Uterus (tissue), 4 donors: ENCODE measurements at places on chromosomes 4 and X. TPM values are rescaled to one million over a fixed set of nuclear protein-coding genes. Genes with fewer than 3 reads are reported as not detected.

The AFM gene
- total RNA-seq = not detected

The GPR82 gene
- total RNA-seq = 0.29 TPM

The HSFX2 gene
- total RNA-seq = not detected

The FRMPD4 gene
- total RNA-seq = 0.06 TPM

The GSPT2 gene
- 1.8 TPM for total RNA-seq

The LIMCH1 gene
- total RNA-seq = 12.9 TPM

The PRIMPOL gene
- total RNA-seq = 33.9 TPM

The SPANXA1 gene
- total RNA-seq = not detected

The LRP2BP gene
- total RNA-seq = 3.3 TPM

The RNF150 gene
- 9.7 TPM for total RNA-seq

GRCh38 chr4:84814094-84814750, 152.3 kb downstream of the WDFY3 start:
- no peaks in the 10 kb centered on the region for H3K4me1 ChIP-seq
- DNase-seq = peak; percentile 24
- H3K27me3 ChIP-seq = no peaks in the 10 kb centered on the region
- no peak overlapping the region for H3K27ac ChIP-seq
- no peaks in the 10 kb centered on the region for H3K36me3 ChIP-seq

DNA sequence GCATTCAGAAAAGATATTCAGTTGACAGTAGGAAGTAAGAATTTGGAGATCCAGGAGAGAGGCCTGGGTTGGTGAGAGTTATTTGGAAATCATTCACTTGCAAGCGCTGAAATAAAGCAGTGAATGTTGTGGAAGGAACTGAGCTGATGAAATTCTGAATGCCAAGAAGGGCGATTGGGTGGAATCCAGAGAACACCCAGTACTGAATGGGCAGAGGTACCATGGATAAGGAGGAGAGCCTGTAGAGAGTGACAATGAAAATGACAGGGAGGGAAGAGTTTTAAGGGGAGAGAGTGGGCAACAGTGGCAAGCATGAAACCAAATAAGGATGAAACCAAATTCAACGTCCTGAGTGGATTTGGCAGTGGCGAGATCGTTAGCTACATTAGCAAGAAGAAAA, 6.7 kb upstream of the STOX2 start:
- no peak overlapping the region for H3K27ac ChIP-seq
- no peaks in the 10 kb centered on the region for H3K4me1 ChIP-seq
- no peaks in the 10 kb centered on the region for H3K27me3 ChIP-seq
- no peaks in the 10 kb centered on the region for H3K36me3 ChIP-seq

DNA sequence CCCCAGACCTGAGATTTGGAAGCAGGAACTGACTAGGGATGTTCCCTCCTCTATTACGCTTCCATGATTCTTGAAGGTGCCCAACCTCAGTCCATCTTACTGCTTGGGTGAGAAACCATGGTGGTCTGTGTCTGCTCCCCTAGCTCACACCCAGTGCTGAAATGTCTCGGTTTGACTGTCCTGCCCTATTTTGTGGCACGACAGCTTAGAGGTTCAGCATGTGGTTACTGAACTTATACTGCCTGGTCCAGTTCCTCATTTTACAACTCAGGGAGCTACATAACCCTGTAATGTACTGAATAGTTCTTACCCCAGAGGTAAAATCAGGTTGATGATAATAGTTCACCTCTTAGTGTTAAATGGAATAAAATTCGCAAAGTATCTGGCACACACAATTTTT, 203.1 kb downstream of the RBM46 start:
- DNase-seq = no peak
- no peak overlapping the region for H3K27ac ChIP-seq

GRCh38 chr4:88447371-88448095, 9.4 kb upstream of the HERC5 start:
- no peak overlapping the region for H3K27ac ChIP-seq
- no peak for DNase-seq
- H3K4me1 ChIP-seq = no peaks in the 10 kb centered on the region

DNA sequence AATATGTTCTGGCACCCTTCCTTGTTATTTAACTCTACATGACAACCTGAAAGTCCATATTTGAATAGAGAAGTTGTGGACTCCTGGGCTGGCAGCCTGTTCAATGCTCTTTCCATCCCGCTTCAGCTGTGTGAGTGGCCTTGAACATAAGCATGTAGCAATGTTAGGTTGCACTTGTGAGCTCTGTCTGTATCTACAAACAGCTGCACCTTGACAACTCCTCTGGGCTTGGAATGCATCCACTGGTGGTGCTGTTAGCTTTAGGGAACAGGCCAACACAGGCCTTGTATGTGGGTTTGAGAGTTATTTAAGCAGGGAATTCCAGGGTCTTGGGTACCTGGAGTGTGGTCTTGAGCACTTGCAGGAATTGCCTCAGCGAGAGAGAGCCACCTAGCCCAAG, 141.2 kb downstream of the DTHD1 start:
- no peaks in the 10 kb centered on the region for H3K27me3 ChIP-seq
- H3K27ac ChIP-seq = no peak overlapping the region
- no peaks in the 10 kb centered on the region for H3K36me3 ChIP-seq
- no peaks in the 10 kb centered on the region for H3K4me1 ChIP-seq
- H3K4me3 ChIP-seq = no peak overlapping the region

- no peaks in the 10 kb centered on the region for H3K27me3 ChIP-seq
- no peaks in the 10 kb centered on the region for H3K36me3 ChIP-seq
- peak overlapping the region; percentile 93 for H3K27ac ChIP-seq
- peaks cover 45% of the 10 kb centered on the region for H3K4me1 ChIP-seq
Observed at GRCh38 chr4:2261110-2261852, 628 bp downstream of the MXD4 start.

- no peak overlapping the region for H3K4me3 ChIP-seq
- H3K36me3 ChIP-seq = no peaks in the 10 kb centered on the region
- no peaks in the 10 kb centered on the region for H3K27me3 ChIP-seq
- no peak for DNase-seq
- H3K27ac ChIP-seq = no peak overlapping the region
Observed at GRCh38 chr4:184587701-184588100, 61.5 kb downstream of the CASP3 start.

DNA sequence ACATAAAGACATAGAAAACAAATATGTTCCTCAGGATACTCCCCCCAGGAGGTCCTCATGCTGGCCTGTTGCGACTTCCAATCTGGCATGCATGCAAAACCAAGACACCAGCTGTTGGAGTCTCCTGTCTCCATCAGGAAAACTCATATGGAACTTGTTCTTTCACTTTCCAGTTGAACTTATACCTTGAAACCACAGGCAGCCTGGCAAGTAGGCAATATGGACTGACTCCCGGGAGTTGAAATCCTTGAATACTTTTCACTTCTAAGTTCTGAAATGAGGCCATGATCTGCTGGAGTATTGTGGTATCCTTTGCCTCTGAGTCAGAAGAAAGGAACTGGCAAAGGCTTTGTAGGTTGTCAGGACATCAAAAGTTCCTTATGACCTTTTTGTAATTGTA, 444.2 kb downstream of the IDS start:
- no peaks in the 10 kb centered on the region for H3K4me1 ChIP-seq
- H3K27ac ChIP-seq = no peak overlapping the region
- no peak overlapping the region for H3K4me3 ChIP-seq
- no peak for DNase-seq
- no peaks in the 10 kb centered on the region for H3K27me3 ChIP-seq
- H3K36me3 ChIP-seq = no peaks in the 10 kb centered on the region

DNA sequence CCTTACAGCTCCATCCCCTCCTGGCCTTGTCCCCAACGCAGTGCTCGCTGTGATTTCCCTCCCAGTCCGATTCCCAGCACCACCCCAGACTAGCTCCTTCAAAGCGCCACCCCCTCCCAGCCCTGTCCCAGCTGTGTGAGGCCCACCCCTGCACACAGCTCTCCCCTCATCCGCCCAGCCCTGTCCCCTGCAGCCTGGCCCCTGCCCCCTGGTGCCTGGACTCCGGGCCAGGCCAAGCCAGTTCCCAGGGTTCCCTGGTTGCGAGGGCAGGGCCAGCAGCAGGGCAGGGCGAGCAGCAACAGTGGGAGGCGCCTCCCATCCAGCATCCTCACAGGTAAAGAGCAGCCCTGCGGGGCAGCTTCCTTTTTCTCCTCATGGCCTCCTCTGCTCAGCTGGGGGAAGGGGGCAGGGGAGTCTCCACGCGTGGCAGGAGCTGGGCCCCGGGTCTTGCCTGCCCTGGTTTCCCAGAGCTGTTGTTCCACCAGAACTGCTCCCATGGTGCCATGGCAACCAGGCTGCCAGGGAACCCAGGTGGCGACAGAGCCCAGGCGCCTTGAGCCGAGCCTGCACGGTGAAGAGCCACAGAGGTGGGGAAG, 24.8 kb downstream of the IQSEC2 start:
- H3K27me3 ChIP-seq = no peaks in the 10 kb centered on the region
- no peak for DNase-seq
- no peaks in the 10 kb centered on the region for H3K4me1 ChIP-seq
- no peak overlapping the region for H3K4me3 ChIP-seq
- H3K36me3 ChIP-seq = no peaks in the 10 kb centered on the region

DNA sequence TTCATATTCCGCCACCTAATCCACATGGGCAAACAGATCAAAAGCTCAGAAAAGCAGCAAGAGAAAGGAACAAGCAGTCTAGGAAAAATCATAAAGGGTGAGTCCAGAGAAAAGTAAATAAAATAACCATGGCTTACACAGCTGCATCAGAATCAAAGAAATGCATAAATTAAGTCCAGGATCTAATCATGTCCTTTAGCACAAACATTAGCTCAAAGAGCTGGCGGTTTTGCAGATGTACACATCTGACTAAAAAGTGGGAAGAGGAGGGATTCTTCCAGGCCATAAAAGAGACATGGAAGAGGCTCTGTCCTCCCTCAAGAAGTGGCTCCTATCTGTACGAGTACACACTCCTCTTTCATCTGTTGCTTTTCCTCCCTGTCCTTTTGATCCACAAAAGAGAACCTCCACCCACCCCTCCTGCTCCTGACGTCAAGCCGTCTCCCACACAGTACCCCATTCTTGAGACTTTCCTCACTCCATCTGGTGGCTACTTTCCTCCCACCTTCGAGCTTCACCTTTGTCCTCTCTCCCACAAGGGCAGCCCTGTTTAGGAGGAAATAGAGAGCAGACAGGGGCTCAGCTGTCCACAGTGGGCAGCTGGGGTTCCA, 92.5 kb downstream of the RASL11B start:
- peak overlapping the region; percentile 76 for H3K27ac ChIP-seq
- peak; percentile 54 for DNase-seq
- no peaks in the 10 kb centered on the region for H3K27me3 ChIP-seq
- H3K4me1 ChIP-seq = no peaks in the 10 kb centered on the region

GRCh38 chrX:53115550-53115874, 21.6 kb downstream of the KANTR start:
- H3K4me3 ChIP-seq = no peak overlapping the region
- peak overlapping the region; percentile 59 for H3K27ac ChIP-seq
- H3K4me1 ChIP-seq = no peaks in the 10 kb centered on the region
- H3K27me3 ChIP-seq = no peaks in the 10 kb centered on the region

GRCh38 chrX:49991758-49992157, 69.4 kb downstream of the CLCN5 start:
- no peaks in the 10 kb centered on the region for H3K36me3 ChIP-seq
- H3K4me1 ChIP-seq = no peaks in the 10 kb centered on the region
- no peak overlapping the region for H3K27ac ChIP-seq
- no peak for DNase-seq

DNA sequence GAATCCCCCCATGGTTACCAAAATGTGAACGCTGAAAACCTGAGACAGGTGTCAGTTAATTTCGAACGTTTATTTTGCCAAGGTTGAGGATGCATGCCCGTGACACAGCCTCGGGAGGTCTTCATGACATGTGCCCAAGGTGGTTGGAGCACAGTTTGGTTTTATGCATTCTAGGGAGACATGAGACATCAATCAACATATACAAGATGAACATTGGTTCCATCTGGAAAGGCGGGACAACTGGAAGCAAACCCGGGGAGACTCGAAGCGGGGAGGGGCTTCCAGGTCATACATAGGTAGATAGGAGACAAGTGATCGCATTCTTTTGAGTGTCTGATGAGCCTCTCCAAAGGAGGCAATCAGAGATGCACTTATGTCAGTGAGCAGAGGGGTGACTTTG, 11.0 kb upstream of the SH3BP2 start:
- no peaks in the 10 kb centered on the region for H3K27me3 ChIP-seq
- H3K4me1 ChIP-seq = no peaks in the 10 kb centered on the region
- no peak for DNase-seq
- no peak overlapping the region for H3K27ac ChIP-seq

- no peak overlapping the region for H3K4me3 ChIP-seq
- no peak for DNase-seq
- no peaks in the 10 kb centered on the region for H3K27me3 ChIP-seq
- H3K27ac ChIP-seq = no peak overlapping the region
- H3K36me3 ChIP-seq = no peaks in the 10 kb centered on the region
- no peaks in the 10 kb centered on the region for H3K4me1 ChIP-seq
Observed at GRCh38 chr4:150368667-150369066, 213.3 kb upstream of the MAB21L2 start.

DNA sequence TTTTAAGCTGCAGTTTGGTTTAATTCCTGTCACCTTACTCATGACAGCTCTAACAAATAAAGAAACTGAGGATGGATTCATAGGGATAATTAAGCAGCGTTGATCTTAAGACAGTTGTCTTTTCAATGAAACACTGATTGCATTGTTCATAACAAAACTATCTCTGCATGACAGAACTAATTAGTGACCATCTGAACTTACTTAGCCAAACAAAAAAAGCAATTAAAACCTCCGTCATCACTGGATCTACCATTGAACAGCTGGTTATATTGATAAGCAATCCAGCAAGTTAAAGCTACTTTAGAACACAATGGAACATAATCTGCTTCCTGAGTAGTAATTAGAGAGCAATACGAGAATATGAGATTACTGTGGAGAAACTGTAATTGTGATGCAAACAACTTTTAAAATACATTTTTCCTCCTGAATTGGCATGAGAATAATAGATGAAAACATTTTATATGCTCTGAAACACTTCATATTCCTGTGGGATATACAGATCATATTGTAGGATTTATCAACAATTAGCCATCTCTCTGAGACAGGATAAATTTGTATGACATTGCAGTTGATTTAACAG, 2576.8 kb downstream of the PCDH7 start:
- H3K27me3 ChIP-seq = no peaks in the 10 kb centered on the region
- no peak for DNase-seq
- no peaks in the 10 kb centered on the region for H3K4me1 ChIP-seq
- no peaks in the 10 kb centered on the region for H3K36me3 ChIP-seq

- no peak overlapping the region for H3K4me3 ChIP-seq
- no peaks in the 10 kb centered on the region for H3K27me3 ChIP-seq
Observed at GRCh38 chr4:5772528-5773270, 61.7 kb downstream of the EVC start.

- no peak overlapping the region for H3K27ac ChIP-seq
- DNase-seq = no peak
- H3K27me3 ChIP-seq = no peaks in the 10 kb centered on the region
- H3K36me3 ChIP-seq = no peaks in the 10 kb centered on the region
Observed at GRCh38 chr4:76376534-76376933, 44.4 kb downstream of the CCDC158 start.
